ENCODE measurements at places on chromosomes 12 and 14. TPM values are rescaled to one million over a fixed set of nuclear protein-coding genes. Genes with fewer than 3 reads are reported as not detected.

POTEG gene
- total RNA-seq = not detected

EIF2S3B gene
- 4.8 TPM for total RNA-seq

KIAA0586 gene
- total RNA-seq = 28.4 TPM

SLC5A8 gene
- not detected for total RNA-seq

SERPINA5 gene
- total RNA-seq = not detected

TMEM63C gene
- not detected for total RNA-seq

CLEC4A gene
- total RNA-seq = not detected

- no peak for DNase-seq
Measured at GRCh38 chr12:89969093-89969492, 260.5 kb upstream of the ATP2B1 start.

DNA sequence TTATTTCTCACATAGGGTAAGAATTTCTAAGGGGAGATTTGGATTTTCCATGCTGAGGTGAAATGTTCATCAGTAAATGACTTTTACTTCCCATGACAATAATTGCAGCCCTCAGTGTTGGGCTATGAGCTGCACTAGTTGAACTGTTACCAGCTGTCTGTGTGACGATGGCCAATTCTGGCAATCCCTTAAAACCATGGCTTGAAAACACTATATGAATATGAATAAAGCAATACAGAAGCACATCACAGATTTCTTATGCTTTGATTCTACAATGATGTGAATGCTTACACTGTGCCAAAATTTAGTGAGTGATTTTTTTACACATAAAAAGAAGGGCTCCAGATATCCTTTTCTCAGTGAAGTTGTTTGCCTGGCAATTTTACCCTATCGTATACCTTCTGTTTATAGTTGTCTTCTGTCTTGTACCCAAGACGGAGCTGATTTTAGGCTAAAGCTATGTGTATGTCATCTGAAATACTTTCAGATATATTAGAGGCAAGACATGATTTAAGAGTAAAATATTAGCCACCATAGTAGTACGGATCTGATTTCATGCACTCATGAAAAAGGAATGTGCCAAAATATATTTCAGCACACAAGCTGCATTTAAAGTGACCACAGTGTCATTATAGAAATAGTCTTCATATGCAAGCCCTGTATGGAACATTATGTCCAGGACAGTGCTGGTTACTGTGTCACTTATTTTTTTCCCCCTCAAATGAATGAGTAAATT is 52.0 kb downstream of the SLC38A4 start:
- DNase-seq = no peak

- DNase-seq = peak; percentile 77
Measured at GRCh38 chr14:91317381-91318308, 73.1 kb upstream of the GPR68 start.

- no peak for DNase-seq
Measured at GRCh38 chr12:105289114-105289904, 41.2 kb upstream of the C12orf75 start.

- peak; percentile 2 for DNase-seq
Measured at GRCh38 chr14:58428118-58428683, 682 bp downstream of the KIAA0586 start.

DNA sequence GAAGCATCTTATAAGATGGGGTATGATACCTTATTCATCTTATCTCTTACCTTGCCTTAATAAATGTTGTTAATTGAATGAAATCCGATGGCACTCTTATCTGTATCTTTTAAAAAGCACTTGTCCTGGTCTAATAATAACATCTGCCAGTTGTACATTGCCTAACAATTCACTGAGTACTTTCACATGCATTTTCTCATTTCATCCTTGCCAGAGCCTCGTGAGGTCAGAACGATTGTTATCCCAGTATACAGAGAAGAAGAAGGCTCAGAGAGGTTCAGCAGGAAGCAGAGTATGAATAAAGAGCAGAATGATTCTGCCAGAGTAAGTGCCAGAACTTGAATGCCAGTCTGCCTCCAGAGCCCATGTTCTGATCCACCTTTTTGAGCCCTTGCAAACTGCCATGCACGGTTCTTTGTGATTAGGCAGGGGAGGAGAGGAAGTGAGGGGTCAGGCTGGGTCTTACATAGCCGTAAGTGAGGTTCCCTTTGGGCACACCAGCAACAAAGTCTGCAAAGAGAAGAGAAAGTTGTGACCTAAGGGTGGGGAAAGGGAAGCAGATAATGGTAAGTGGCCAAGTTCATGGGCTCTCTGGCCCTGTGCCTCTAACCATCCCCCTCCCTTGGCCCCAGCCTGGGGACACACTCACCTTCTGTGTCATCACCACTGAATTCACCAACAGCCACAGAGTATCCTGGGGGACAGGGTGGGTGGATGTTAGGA is 11.7 kb downstream of the ITGA5 start:
- DNase-seq = no peak

GRCh38 chr14:84804895-84805294 is 725.0 kb upstream of the FLRT2 start:
- no peak for DNase-seq

DNA sequence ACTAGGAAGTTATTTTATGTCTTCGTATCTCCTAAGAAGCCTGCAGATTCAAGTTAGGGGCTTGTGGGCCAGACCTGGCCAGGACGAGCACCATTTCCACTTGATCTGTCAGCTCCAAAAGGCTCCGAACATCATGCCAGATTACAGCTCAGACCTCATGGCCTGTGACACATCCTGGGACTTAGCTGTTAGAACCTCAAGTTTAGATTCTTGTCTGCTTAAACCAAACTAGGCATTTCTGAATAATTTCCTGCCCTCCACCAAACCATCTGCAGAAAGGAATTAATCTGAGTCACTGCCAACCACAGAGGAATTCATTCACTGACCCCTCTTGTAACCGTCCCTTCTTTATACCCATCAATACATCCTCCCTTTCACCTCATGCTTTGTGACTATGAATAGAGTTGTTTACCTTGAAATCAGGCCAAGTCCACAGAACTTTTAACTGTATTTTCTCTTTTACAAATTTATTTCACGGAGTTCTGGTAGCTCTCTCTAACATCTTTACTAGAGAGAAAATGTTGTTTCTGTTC is 120.3 kb downstream of the FBXL14 start:
- peak; percentile 91 for DNase-seq

DNA sequence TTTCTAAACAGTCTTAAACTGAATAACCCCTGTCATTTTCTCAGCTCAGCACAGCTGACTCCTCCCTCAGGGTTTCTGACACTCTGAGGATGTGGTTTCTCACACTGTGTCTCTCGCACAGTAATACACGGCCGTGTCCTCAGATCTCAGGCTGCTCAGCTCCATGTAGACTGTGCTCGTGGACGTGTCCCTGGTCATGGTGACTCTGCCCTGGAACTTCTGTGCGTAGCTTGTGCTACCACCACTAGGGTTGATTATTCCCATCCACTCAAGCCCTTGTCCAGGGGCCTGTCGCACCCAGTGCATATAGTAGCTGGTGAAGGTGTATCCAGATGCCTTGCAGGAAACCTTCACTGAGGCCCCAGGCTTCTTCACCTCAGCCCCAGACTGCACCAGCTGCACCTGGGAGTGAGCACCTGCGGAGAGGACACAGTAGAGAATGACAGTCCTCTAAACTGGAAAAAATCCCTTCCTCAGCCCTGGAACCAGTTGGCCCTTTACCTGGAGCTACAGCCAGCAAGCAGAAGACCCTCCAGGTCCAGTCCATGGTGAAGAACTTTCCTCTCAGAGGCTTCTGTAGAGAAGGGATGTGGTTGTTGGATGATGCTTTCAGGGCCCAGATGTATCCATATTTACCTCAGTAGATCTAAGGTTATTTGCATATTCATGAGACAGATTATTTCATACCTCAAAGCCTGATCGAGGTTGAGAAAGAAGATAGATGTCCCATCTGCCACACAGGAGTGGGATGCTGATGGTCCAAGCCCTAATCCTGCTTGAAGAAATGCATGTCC is 984.8 kb downstream of the TMEM121 start:
- no peak for DNase-seq

DNA sequence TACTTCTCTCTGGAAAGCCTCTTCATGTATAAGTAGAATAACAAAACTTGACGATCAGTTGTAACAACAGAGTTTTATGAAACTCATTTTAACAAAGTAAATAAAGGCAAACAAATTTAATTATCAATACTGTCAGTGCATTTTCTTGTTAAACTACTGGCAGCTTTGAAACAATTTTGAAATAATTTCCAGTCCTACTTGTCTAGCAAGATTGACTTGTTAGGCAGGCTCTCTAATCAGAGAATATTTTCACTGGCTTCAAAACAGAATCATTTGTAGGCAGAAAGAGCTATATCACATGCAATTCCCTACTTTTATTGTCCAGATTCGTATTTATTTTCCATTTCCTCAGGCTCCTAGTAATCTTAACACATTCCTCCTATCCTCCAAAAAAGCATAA is 45.9 kb upstream of the SLC6A13 start:
- no peak for DNase-seq

- no peak for DNase-seq
Measured at GRCh38 chr14:96130391-96130790, 74.2 kb upstream of the BDKRB2 start.

DNA sequence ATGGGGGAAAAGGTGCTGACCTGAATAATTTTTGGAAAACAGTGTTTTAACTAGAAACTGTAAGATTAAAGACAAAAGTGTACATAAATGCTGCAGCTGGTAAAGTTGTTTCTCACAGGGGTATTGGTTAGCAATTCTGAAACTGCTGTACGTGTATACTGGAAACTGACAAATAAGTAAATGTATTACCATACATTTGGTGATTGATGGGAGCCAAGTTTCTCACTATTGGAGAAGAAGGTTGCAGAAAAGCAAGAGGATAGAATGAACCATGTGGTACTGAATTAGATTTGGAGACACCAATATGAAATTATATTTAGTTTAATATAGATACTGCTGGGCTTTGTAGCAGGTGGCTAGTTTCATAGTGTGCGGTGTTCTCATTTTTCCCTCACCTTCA is 19.6 kb upstream of the FBXO33 start:
- DNase-seq = no peak

DNA sequence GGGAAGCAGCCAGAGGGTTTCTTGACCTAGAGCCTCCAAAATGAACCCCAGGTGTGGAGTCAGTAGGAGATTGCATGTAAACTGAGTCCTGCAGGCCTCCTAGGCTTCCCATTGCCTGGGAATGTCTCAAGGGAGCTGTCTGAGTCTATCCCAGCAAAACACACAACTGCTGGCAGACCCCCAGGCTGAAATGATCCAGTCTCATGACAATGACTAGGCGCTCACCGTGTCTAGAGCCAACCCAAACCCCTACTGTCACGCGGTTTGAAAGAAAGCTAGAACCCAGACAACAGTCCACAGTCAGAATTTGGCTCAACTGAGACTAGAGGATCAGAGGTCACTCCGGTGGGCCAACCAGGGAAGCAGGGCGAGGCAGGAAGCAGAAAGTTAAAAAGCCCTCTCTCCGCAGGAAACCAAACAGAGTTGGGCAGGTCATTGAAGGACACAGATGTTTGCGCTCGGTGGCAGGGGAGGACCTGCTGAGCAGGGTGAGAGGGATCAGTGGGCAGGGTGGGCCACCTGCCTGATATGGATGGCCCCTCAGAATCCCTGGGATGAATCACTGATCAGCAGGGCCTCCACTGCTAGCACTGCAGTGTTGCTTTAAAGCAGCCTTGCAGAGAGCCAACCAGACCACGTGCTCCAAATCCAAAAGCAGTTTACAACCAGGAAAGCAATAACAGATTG is 23.8 kb downstream of the ACTN1 start:
- DNase-seq = peak; percentile 37

DNA sequence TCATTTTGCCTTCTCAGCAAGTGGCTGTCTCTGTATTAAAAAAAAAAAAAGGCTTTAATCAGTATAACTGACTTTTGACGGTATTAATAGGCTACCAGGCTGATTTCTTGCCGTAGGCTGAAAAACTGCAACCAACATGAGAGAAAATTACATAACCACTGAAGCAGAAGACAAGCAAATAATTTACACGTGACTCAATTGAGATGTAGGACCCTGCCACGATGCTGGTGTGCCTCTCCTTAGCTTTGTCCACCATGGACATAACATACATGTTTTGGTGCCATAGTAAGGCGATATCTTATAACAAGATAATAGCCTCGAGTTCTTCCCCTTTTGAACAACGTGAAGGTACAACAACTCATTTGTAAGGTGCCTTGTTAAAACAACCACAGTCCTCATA is 88.7 kb upstream of the GRIP1 start:
- DNase-seq = no peak

- no peak for DNase-seq
Measured at GRCh38 chr12:34289431-34290380, 267.4 kb downstream of the ALG10 start.

DNA sequence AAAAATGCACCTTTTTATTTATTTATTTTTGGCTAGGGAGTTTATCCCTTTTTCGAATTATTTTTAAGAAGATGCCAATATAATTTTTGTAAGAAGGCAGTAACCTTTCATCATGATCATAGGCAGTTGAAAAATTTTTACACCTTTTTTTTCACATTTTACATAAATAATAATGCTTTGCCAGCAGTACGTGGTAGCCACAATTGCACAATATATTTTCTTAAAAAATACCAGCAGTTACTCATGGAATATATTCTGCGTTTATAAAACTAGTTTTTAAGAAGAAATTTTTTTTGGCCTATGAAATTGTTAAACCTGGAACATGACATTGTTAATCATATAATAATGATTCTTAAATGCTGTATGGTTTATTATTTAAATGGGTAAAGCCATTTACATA is 14.9 kb upstream of the SNAPC1 start:
- no peak for DNase-seq

DNA sequence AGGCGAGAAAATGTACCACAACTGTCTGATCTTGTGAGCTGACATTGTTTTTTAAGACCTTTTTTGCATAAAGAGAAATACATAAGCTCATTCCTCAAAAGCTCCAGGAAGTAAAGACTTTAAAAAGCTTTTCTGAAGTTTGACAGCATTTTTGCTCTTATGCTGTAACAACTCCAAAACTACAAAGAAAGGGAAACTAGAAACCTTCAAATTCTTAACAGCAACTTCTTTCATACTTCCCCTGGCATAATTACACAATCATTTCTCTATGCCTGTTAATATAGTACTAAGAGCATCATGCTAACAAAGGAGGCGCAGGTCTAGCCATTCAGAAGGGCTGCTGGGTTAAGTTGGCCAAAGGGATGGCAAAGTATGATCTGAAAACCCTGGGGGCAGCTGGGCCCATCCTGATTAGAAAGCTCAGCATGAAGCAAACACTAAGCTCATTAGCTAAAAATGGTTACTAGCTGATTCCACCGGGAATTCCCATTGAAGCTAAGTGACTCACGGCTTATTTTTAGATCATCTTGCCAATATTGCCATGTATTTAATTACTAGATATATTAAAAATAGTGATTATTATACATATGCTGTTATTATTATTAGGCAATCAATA is 26.1 kb upstream of the ANP32D start:
- DNase-seq = no peak

DNA sequence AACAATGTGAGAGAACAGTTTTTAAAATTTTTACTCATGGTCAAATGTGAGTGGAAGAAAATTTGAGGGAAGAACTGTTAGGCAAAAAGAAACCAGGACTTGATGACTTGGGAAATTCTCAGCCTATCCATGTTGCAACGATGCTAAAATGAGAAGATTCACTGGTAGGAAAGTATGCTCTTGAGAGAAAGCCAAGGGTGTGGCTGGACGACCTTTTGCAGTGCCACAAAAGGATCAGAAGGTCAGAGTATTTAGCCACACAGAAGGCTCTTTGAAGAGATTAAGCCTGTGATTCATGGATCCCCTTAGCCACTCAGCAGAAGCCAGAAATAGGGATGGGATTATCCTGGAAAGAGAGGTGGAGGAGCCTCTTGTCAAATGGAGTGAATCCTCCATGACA is 336.8 kb downstream of the LRIG3 start:
- DNase-seq = peak; percentile 33

- DNase-seq = no peak
Measured at GRCh38 chr12:84638811-84639368, 273.7 kb downstream of the SLC6A15 start.

Data from MG63 (cell line).